ENCODE measurements at places on chromosomes 7 and 10.

GRCh38 chr7:6497637-6497905, 49.8 kb upstream of the DAGLB start:
- no peak for DNase-seq

GRCh38 chr10:14024329-14025202, 306.2 kb downstream of the FRMD4A start:
- DNase-seq, result no peak

GRCh38 chr7:128427289-128427891, 17.6 kb upstream of the IMPDH1 start:
- DNase-seq, result no peak

DNA sequence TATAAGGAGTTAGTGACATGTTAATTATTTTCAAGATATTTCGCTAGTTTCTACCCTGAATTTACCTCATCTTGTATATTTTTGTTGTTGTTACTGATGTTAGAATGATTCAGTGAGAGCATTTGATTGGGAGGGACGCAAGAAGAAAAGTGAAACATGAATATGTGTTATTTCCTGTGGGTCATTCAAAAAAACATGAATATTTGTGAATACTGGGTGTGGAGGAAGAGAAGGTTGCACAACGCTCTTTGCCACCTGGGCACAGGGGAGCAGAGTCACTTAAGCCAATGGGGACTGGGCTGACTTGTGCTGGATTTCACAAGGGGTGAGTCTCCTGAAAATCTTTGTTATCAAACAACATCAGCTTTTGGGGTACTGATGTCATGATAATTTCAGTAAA, 39.5 kb downstream of the AGK start:
- DNase-seq, result no peak

- no peak for DNase-seq
Observed at GRCh38 chr7:104990983-104991382, 23.0 kb upstream of the KMT2E start.

GRCh38 chr7:133789974-133790373, 337.2 kb upstream of the LRGUK start:
- DNase-seq, result no peak

DNA sequence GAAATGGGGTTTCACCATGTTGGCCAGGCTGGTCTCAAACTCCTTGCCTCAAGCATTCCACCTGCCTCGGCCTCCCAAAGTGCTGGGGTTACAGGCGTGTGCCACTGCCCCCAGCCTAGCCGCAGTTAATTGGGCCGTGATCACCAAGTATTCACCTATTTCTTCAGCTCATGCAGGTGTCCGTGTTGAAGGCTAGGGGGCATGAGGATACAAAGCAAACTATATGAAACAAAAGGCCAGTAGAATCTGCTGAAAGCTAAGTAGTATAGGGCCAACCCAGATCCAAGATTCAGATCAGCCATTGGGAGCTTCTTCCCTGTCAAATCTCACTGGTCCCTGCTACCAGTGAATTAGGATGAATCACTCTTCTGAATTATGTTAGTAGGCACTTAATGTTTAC, 73.4 kb downstream of the LRRC4 start:
- no peak for DNase-seq

DNA sequence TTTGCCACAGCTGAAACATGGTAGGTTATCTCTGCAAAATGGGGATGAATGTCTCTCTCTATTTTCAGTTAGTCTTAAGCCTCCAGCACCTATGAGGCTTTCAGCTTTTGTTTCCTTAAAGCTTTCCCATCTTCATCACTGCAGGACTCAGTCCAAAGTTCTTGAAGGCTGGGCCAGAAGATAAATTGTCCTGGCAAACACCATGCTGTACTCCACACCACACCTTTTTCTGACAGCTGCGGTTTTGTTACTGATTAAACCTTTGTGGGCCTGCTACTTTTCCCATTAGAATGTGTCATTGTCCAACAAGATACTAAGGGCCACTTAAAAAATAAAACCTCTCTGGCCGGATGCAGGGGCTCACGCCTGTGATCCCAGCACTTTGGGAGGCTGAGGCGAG, 87.2 kb upstream of the A1CF start:
- no peak for DNase-seq

Data from left hindlimb (tissue), 1 donor.